ENCODE measurements at places on chromosomes 7 and 10.

GRCh38 chr7:106954840-106955239, 89.7 kb upstream of the PRKAR2B start:
- no peak for DNase-seq

DNA sequence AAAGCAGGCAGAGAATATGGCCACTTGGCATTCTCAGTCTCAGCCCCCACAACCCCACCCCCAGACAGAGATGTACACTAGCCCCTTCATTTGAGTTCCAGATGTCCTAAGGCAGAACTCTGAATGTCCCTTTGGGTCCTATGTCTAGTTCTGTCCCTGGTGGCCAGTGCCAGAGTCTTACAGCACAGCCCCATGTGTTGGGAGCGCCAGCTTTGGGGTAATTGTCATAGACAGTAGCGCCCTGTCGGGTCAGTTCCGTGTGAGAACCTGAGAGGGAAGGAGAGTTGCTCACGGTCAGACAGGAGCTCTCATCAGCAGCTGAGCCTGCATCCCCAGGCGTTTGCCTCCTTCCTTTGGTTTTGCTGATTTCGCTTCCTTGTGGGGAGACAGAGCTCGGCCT, 94.9 kb upstream of the INSYN2A start:
- DNase-seq, result no peak

DNA sequence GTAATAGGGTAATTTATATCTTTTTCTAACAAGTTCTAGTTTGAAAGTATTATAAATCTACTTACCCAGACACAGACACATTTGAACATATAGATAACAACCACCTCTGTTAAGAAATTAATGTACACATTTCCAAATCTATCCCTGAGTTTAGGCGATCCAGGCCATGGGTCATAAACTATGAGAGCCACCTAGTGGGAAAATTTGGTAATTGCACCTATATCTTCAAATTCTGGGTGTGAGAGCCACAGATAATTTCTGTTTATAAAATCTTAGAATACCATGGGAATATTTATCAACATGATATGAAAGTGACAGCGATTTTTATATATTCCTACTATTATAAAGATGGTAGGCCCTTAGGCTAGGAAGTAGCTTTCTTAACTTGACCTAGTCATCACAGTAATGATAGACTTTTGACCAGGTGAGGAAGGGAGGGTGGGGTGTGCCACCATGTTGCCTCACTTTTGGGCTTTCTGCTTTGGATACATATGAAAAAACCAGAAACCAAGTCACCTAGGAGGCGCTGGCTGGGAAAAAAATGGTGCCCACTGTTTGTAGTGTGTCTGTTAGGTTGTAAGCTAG, 8.0 kb upstream of the EPHA1 start:
- no peak for DNase-seq

DNA sequence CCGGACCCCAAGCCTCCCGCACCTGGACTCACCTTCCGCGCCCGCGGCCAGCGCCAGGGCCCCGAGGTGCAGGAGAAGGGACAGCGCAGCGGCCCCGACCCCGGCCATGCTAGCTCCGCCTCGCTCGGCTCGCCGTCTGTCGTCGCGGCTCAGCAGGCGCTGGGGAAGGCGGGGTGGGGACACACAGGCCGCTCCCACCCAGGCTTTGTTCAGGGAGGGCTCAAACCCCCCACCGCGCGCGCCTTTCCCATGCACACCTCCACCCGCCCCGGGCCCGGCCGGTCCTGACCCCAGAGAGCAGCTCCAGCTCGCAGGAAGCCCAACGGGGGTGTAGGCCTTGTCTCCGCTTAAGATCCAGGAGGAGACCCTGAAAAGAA, at the start of gene KCP:
TSS of gene KCP (minus strand) at position 141 of the 377 bp plus-strand sequence. CDS start at position 108, 33 bp downstream.
- no peak for DNase-seq

DNA sequence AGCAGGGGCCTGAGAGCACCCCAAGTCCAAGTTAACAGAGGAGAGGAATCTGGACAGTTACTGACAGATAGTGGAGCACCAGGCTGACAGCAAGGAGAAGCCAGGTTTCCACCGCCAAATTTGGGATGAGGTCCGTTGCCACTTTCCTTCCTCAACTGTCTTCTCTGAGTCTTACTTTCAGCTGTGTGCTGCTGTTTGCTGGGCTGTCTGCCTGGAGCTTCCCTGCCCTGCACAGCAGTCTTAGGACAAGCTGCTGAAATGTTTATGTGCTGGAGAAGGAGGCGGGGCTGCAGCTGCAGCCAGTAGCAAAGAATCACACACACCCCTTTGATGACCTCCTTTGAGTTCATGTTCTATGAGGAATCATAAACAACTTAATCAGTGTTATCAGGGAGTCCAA, 17.4 kb upstream of the CYP3A7 start:
- peak; percentile 66 for DNase-seq

DNA sequence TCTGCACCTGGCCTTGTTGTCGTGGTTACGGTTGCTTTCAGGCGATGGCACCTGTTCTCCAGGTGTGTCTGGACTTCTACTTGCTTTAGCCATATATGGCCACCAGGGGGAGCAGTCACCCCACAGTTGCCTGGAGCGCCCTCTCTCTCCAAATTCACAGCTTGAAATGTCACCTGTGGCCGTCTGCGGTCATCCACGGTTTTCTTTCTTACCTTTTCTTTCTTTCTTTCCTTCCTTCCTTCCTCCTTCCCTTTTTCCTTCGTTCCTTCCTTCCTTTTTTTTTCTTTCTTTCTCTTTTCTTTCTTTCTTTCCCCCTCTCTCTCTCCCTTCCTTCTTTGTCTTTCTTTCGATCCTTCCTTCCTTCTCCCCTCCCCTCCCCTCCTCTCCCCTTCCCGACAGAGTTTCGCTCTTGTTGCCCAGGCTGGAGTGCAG, 150.5 kb upstream of the VKORC1L1 start:
- no peak for DNase-seq

GRCh38 chr10:58546722-58547445, 34.2 kb downstream of the BICC1 start:
- DNase-seq, result no peak

- DNase-seq, result peak; percentile 21
These were observed 143.8 kb downstream of the TES start for GRCh38 chr7:116354171-116354545.

GRCh38 chr10:49817845-49818244, 55.7 kb upstream of the OGDHL start:
- DNase-seq, result no peak

GRCh38 chr10:119342335-119342734, 135.0 kb downstream of the GRK5 start:
- no peak for DNase-seq

GRCh38 chr10:47031211-47031900, 120.1 kb downstream of the PTPN20 start:
- no peak for DNase-seq

All from mucosa of descending colon (tissue), 3 donors.